Myometrial cell (primary cell): ENCODE measurements at places on chromosomes 5 and 9. TPM values are rescaled to one million over a fixed set of nuclear protein-coding genes. Genes with fewer than 3 reads are reported as not detected.

Gene ADAM19
- 60.0 and 69.5 TPM in 2 replicates for total RNA-seq

Gene PCDHGA6
- 0.86 and 1.4 TPM in 2 replicates for total RNA-seq

Gene INSL4
- not detected in 2 replicates for total RNA-seq

Gene SLC36A3
- not detected in 2 replicates for total RNA-seq

Gene RANBP17
- 7.2 and 30.7 TPM in 2 replicates for total RNA-seq

Gene PCDHB11
- total RNA-seq: not detected in 2 replicates

Gene EDIL3
- 6.0 and 6.1 TPM in 2 replicates for total RNA-seq

Gene CD72
- total RNA-seq: 0.35 and 1.2 TPM in 2 replicates

Gene OCLN
- total RNA-seq: 0.58 and 1.2 TPM in 2 replicates

Gene PCDHB10
- 0.58 TPM in 1 of 2 replicates, not detected in the other for total RNA-seq

Gene FBP1
- total RNA-seq: not detected in 2 replicates

Gene NTNG2
- under 0.01 and 0.58 TPM in 2 replicates for total RNA-seq

Gene SURF6
- total RNA-seq: 4.0 and 16.5 TPM in 2 replicates

Gene F2RL2
- 0.58 and 1.8 TPM in 2 replicates for total RNA-seq

Gene TMC1
- total RNA-seq: not detected in 2 replicates

Gene DNAH5
- total RNA-seq: 0.89 and 1.2 TPM in 2 replicates

Gene CTNND2
- total RNA-seq: not detected in 2 replicates

Gene FGD3
- total RNA-seq: not detected in 2 replicates

Gene COL27A1
- 5.8 and 13.8 TPM in 2 replicates for total RNA-seq

Gene QRFP
- total RNA-seq: not detected in 2 replicates

Gene NR6A1
- under 0.01 TPM in 2 replicates for total RNA-seq

Gene TRIM7
- 3.2 and 4.6 TPM in 2 replicates for total RNA-seq

Gene IL5
- not detected in 2 replicates for total RNA-seq

Gene RNF38
- 4.9 and 6.2 TPM in 2 replicates for total RNA-seq

Gene ACOT12
- 0.18 TPM in 1 of 2 replicates, not detected in the other for total RNA-seq

Gene IL33
- 22.5 and 29.1 TPM in 2 replicates for total RNA-seq

Gene GABRA1
- total RNA-seq: not detected in 2 replicates

Gene CFAP157
- total RNA-seq: not detected in 2 replicates

Gene CYLC2
- not detected in 2 replicates for total RNA-seq

Gene SH3PXD2B
- total RNA-seq: 16.7 and 19.8 TPM in 2 replicates

Gene SLCO6A1
- total RNA-seq: not detected in 2 replicates

Gene SNAPC3
- 32.6 and 32.8 TPM in 2 replicates for total RNA-seq

Gene IFNB1
- not detected in 2 replicates for total RNA-seq

Gene GABRA6
- total RNA-seq: not detected in 2 replicates

Gene LHFPL2
- total RNA-seq: 21.6 and 28.0 TPM in 2 replicates

Gene PCDHGB1
- 0.35 TPM in 1 of 2 replicates, not detected in the other for total RNA-seq

Gene ACTBL2
- 3.2 and 5.1 TPM in 2 replicates for total RNA-seq

Gene PDZD2
- total RNA-seq: 1.2 and 1.4 TPM in 2 replicates

Gene SPAAR
- 0.18 TPM in 1 of 2 replicates, not detected in the other for total RNA-seq
